ENCODE measurements at places on chromosomes 7 and 10. TPM values are rescaled to one million over a fixed set of nuclear protein-coding genes. Genes with fewer than 3 reads are reported as not detected.
A peak's percentile ranks its signal among the peaks of the same experiment; 100 is the strongest.

DNA sequence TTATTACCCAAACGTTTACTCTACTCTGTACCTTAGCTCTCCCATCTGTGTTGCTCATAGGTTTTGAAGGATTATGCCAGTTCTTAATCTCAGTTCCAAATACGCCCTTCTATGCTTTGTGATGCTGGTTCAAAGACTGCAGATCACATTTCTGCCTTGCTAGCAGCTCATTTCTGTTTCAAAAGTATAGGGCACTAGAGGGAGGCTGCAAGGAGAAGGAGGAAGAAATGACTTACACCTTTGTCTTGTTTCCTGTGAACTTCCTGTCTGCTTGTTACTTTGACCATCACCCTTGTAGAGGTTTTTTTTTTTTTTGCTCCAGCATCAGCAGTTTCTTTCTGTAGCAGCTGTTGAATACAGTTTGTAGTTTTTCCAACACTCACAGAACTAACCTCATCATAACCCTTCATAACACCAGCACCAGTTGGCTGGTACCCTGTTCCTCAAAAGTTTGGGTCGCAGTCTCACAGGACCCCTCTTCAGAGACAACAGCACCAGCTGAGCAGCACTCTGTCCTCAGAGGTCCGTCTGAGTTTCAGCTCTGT lies 16.5 kb downstream of the SLK start:
- no peaks in the 10 kb centered on the region for H3K27me3 ChIP-seq
- H3K4me1 ChIP-seq: peaks cover 18% of the 10 kb centered on the region
- no peak for DNase-seq
- no peaks in the 10 kb centered on the region for H3K36me3 ChIP-seq
- no peak overlapping the region for H3K4me3 ChIP-seq

Gene ZNF239
- total RNA-seq: 12.1 TPM

DNA sequence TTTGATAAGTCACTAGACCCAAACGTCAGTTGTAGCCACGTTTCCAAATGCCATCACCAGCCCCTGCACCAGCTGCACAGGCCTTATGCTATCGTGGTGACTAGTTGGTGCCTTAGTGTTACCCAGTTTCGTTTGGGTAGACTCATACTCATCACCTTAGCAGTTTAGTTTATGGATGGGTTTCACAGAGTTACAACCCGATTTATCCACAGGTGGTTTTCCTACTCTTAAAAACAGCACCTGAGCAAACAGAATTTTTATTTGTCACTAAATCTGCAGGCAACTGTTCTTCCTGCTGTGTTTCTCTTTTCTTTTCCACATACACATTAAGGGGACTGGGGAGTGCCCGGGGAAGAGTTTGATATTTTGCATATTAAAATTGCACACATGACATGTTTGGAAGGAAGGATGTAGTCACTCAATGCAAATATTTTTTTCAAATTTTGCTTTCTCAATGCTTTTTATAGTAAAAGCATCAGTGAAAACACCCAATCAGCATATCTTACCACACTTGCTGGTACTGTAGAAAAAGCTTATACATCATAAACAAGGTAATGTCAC lies 41.6 kb downstream of the PDSS1 start:
- DNase-seq: no peak
- H3K4me1 ChIP-seq: peaks cover 7% of the 10 kb centered on the region
- H3K27me3 ChIP-seq: no peaks in the 10 kb centered on the region
- H3K4me3 ChIP-seq: no peak overlapping the region
- H3K27ac ChIP-seq: no peak overlapping the region

DNA sequence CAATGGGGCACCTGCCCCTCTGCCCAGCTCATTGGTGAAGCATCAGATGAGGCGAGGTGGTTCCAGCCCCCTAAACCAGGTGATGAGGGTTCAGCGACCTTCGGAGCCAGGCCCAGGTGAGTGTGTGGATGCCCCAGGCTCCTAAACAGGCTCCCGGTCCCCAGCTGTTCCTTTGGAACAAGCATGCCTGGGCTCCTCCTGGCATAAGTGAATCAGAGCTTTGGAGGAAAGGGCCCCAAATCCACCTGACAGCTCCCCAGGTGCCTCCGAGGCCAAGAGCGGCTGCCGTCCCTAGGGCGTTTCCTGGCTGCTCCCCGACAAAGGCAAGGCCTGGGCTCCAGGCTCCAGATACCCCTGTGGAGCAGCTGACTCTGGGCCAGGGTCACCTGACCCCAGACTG lies 61.3 kb downstream of the YKT6 start:
- H3K36me3 ChIP-seq: no peaks in the 10 kb centered on the region
- DNase-seq: no peak
- peaks cover 21% of the 10 kb centered on the region for H3K4me1 ChIP-seq
- H3K27ac ChIP-seq: no peak overlapping the region

DNA sequence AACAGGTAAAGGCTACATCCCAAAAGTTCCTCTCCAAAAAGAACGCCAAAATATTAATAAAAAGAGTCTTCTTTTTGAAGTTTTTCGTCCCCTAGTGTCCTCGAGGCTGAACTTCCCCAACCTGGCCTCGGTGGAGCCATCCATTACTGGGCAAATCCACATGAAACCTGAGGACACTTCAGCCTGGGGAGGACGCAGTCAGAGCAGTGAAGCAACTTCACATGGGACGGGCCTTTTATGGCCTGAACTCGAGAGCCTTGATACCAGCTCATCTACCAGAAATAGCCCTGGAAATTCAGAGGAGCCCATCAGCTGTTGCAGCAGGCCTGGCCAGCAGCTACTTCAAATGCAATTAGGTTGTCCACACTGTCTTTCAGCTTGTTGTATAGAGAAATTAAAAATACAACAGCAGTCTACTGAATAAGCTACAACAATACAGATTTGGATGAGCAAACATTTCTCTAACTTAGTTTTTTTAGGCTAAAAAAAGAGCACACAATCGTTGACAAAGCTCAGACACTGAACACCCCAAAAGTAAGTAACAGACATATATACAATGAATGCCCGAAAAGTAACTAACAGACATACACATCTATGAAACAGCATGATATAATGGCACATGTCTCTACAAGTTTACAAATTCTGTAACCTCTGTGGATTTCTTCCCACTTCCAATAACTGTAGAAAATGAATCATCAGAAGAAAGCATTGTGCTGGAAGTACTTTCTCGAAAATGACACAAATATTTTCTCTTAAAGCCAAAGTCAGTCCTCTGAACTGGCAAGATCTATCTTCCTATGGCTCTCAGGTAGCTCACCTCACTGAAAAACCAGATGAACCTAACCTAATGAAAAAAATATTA lies at the start of gene SVIL:
Gene SVIL (minus strand): TSS at position 208 of the 862 bp plus-strand sequence. CDS start 79,913 bp downstream, outside the sequence.
- peak within 1 kb of the TSS; percentile 31 for H3K4me3 ChIP-seq
- no peak for DNase-seq
- peaks cover 28% of the 10 kb centered on the region for H3K4me1 ChIP-seq
- H3K36me3 ChIP-seq: peaks cover 6% of the 10 kb centered on the region
- H3K27ac ChIP-seq: peak within 1 kb of the TSS; percentile 63

DNA sequence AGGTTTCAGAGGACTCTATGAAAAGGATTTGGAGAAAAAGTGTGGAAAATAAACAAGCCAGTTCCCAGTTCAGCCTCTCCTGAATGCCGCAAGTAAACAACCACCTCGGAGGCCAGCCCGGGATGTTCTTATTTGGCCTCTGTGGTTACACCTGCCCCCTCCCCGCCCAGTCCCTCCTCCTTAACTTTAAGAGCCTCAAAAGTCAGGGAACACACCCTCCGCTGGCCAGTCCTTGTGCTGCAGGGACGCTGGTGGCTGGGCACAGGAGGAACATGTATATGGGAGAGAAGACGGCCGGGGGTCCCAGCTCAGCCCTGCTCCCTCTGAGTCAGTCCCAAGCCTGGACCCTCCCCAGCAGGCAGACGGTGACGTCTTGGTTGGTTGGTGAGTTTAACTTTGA lies 6.1 kb downstream of the CHST3 start:
- peak overlapping the region; percentile 27 for H3K4me3 ChIP-seq
- no peaks in the 10 kb centered on the region for H3K27me3 ChIP-seq
- DNase-seq: no peak
- H3K36me3 ChIP-seq: no peaks in the 10 kb centered on the region
- H3K4me1 ChIP-seq: peaks cover 77% of the 10 kb centered on the region
- peak overlapping the region; percentile 8 for H3K27ac ChIP-seq

DNA sequence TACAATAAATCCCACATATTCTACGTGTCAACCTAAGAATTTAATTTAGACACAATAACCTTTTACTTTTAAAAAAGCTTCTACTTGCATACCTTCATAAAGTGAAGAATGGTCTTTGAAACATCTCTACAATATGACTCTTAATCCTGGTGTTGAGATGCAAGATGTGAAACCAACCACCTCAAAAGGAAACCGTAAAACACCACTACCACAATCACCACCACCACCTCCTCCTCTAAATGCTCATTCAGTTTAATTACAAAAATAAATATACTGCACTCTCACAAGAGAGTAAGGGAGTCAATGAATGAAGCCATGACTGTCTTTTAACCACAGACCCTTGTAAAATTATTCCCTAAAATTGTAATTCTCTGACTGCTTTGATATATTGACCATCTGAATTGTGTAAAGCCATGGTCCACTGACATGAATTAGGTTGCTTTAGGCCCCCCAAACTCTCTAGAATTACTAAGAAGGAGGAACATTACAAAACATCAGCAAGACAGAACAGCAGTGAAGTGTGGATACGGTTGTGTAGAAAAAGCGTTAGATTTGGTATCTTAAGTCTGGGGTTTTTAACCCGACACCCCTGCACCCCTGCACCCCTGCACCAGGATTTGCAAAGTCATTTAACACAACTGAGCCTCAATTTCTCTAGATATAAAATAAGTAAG lies 171.4 kb downstream of the SFMBT2 start:
- H3K4me3 ChIP-seq: no peak overlapping the region
- no peaks in the 10 kb centered on the region for H3K27me3 ChIP-seq
- DNase-seq: no peak
- H3K36me3 ChIP-seq: peaks cover 31% of the 10 kb centered on the region

DNA sequence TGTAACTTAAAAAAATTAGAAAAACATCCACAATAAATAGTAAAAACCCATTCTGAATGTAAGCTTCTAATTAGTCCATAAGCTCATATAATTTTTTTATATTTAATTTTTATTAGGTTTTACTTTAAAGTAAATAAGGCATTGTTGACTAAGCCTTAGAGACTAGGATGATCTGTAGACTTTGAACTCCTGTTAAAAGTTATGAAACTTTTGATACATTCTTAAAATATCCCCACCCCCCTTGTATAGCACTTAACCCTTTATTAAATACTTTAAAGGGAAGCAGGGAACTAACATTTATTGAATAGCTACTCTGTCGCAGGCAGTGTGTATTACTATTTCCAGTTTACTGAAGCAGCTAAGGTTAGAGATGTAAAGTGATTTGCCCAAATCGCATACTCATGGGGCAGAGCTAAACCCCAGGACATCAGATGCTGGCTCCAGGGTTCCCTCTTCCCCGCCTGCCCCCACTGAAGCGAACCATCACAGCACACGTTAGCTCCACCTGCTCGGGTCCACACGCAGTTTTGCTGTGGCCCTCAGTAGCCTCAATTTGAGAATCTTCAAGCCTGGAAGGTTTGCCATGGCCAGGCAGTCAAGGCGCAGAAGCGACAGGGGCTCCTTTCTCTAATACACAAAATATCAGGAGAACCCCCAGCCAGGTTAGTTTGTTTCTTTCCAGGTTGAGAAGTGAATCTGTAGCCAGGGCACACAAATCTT lies 762 bp downstream of the PON1 start:
- peaks cover 7% of the 10 kb centered on the region for H3K4me1 ChIP-seq
- no peaks in the 10 kb centered on the region for H3K36me3 ChIP-seq
- no peak overlapping the region for H3K4me3 ChIP-seq
- DNase-seq: no peak
- peak overlapping the region; percentile 24 for H3K27ac ChIP-seq

- H3K4me1 ChIP-seq: peaks cover 30% of the 10 kb centered on the region
- H3K36me3 ChIP-seq: peaks cover 26% of the 10 kb centered on the region
- DNase-seq: no peak
- H3K27me3 ChIP-seq: no peaks in the 10 kb centered on the region
Measured at GRCh38 chr10:29648114-29648982, 13.6 kb upstream of the SVIL start.

- H3K4me1 ChIP-seq: peaks cover 5% of the 10 kb centered on the region
- H3K27ac ChIP-seq: no peak overlapping the region
- no peak overlapping the region for H3K4me3 ChIP-seq
Measured at GRCh38 chr10:87979847-87980246, 116.4 kb downstream of the PTEN start.

Gene FGL2
- not detected for total RNA-seq

GRCh38 chr7:3691478-3692158 lies 390.6 kb downstream of the SDK1 start:
- H3K4me1 ChIP-seq: peaks cover 10% of the 10 kb centered on the region
- no peaks in the 10 kb centered on the region for H3K27me3 ChIP-seq
- no peak overlapping the region for H3K4me3 ChIP-seq
- H3K27ac ChIP-seq: no peak overlapping the region
- DNase-seq: no peak
- peaks cover 15% of the 10 kb centered on the region for H3K36me3 ChIP-seq

GRCh38 chr7:7595451-7595850 lies 28.8 kb downstream of the MIOS start:
- H3K36me3 ChIP-seq: peaks cover 36% of the 10 kb centered on the region
- H3K27me3 ChIP-seq: no peaks in the 10 kb centered on the region
- H3K27ac ChIP-seq: no peak overlapping the region
- DNase-seq: no peak

- no peak overlapping the region for H3K27ac ChIP-seq
- peaks cover 3% of the 10 kb centered on the region for H3K36me3 ChIP-seq
- no peak for DNase-seq
- peaks cover 3% of the 10 kb centered on the region for H3K4me1 ChIP-seq
- no peak overlapping the region for H3K4me3 ChIP-seq
Measured at GRCh38 chr10:93701866-93702209, 554 bp downstream of the FRA10AC1 start.

GRCh38 chr7:1004018-1004852 lies 21.3 kb downstream of the CYP2W1 start:
- no peak for DNase-seq
- H3K27ac ChIP-seq: no peak overlapping the region
- no peaks in the 10 kb centered on the region for H3K4me1 ChIP-seq
- H3K36me3 ChIP-seq: peaks cover 3% of the 10 kb centered on the region
- H3K27me3 ChIP-seq: no peaks in the 10 kb centered on the region
- H3K4me3 ChIP-seq: no peak overlapping the region

Gene SP8
- total RNA-seq: 33.7 TPM

DNA sequence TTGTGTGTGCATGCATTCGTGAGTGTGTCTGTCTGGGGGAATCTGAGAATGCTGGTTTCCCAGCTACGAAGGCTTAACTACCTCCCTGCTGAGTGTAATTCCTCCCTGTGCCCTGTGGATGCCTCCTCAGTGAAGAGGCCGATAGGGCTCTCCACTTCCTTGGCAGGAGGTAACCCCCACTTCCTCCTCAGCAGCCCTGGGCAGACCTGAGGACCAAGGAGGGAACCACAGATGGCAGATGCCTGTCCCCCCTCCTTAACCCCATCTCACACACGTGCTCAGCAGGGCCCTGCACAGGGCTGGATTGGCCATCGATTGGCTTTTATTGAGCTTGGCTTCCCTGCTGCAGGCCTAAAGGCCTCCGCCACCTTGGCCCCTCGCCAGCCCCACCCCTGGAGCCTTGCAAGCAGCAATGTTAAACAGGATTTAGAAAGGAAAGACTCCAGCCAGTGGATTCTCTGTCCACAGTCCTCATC lies 45.6 kb upstream of the LRRC4 start:
- DNase-seq: no peak
- H3K36me3 ChIP-seq: no peaks in the 10 kb centered on the region
- H3K4me1 ChIP-seq: peaks cover 3% of the 10 kb centered on the region
- H3K27ac ChIP-seq: no peak overlapping the region

Data from neural crest cell (in vitro differentiated cells).